COR-L47 (cell line): ENCODE measurements at places on chromosomes 6 and 20.

DNA sequence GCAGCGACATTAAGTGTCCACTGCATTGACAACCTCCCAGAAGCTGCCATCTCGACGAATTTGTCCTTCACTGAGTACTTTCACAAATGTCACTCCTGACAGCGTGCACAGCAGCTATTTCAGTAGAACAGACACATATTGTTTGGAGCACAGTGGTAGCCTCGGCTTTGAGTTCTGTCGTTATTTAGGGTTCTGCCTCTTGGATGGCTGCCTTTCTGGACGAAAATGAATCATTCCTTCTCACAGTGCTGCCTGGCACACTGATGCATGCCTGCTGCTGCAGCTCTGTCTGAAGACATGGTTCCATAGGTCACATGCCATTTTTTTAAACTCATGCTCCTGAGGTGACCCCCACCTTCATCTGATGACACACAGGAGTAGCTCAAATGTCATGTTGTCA is 477.0 kb downstream of the C6orf118 start:
- DNase-seq = no peak

- DNase-seq = no peak
These were observed 105.5 kb downstream of the TULP4 start for GRCh38 chr6:158417760-158418098.

DNA sequence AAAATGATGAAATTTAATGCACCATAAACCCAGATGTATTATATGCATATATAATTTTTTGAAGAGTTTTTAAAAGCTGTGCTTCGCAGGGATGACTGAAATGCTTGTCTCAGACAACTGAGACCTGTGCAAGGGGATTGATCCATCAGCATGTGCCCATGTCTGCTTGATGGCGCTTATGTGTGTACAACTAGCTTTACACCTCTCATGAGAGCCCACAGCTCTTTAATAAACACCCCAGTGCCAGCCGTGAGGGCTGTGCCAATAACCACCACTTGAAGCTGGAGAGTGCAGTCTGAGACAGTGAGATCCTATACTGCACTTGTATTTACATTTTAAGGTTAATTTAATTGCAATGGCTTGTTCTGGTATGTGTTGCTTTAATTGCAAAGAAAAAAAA is 225.5 kb downstream of the BCKDHB start:
- peak; percentile 45 for DNase-seq

DNA sequence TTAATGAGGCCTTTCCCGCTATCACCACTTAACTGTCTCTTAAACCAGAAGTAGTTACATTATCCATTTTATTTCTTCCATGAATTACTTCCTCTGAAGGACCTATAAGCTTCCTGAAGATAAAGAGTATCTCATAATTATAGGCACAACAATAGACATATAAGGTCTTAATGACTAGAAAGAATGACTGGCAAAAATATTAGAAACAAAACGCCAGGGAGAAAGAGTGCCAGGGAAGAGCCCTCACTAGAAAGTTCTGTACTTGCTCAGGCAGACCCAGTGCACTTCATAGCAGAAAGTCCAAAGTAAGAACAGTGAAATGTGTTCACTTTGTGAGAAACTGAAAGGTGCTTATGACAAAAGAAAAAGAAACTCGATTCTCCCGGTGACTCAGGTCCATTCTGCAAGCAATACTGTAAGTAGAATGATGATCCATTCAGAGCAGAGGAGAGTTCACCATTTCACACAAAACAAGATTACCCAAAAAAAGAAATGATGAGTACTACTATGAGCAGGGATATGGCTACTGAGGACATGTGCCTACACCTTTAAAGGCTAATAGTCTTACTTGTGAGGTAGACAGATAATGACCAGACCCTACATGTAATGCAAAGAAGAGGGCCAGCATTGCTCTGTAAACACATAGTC is 5.5 kb downstream of the ZNF334 start:
- no peak for DNase-seq

DNA sequence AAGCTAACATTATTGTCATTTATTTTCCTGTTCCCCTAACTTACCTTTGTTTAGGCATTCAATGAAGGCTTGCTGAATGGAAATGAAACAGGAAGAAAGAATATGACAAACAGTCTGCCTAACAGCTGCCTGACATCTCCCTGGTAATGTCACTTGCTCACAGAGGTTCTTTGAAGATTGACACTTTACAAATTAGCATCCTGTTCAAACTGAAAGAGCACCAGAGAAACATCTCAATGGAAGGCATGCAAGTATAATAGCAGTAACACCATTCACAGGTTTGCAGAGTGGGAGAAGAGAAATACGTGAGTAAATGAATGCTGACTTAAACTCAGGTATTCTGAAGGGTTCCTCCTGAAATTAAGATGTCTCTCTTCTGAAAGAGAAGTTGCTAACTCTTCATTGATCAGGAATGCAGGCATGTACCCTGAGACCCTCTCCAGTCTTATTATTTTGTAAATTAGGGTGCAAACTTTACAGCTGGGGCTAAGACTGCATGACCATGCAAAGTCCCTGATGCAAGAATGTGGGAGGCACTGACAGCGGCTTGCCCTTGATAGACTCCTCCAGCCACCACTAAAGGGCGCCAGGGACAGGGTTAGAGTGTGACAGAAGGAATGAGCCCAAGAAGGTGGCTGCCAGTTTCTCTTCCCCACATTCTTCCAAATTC is 1.3 kb upstream of the SMLR1 start:
- DNase-seq = no peak

DNA sequence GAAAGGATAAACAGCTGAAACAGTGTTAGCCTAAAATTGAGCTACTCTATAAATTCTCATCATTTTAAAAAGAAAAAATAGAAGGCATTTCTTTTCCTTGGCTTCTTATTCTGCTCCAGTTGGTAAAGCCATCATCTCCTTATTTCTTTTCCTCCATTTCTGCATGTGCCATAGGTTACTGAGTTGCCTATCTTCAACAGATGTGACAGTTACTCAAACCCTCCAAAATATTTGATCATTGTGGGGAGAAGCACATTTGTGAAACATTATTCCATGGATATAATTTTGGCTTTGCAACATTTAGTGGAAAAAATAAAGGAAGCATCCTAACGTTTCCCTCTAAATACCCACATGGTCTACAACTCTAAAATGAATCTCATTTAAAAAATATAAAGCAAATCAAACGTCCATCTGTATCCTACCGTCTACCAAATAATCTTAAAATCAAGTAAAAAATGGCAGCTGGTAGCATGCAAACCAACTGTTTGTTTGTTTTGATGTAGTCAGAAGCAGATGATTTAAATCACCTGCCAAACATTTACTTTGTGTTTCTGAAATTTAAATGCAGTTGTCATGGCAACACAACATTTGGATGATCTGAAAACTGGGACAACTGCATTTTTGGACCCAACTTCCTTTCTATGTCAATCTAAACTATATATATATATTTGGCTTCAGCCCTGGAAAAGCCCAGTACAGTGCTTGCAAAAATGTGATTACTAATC is 16.8 kb upstream of the SNX9 start:
- DNase-seq = no peak

- no peak for DNase-seq
These were observed 115.1 kb downstream of the QKI start for GRCh38 chr6:163529605-163530004.

DNA sequence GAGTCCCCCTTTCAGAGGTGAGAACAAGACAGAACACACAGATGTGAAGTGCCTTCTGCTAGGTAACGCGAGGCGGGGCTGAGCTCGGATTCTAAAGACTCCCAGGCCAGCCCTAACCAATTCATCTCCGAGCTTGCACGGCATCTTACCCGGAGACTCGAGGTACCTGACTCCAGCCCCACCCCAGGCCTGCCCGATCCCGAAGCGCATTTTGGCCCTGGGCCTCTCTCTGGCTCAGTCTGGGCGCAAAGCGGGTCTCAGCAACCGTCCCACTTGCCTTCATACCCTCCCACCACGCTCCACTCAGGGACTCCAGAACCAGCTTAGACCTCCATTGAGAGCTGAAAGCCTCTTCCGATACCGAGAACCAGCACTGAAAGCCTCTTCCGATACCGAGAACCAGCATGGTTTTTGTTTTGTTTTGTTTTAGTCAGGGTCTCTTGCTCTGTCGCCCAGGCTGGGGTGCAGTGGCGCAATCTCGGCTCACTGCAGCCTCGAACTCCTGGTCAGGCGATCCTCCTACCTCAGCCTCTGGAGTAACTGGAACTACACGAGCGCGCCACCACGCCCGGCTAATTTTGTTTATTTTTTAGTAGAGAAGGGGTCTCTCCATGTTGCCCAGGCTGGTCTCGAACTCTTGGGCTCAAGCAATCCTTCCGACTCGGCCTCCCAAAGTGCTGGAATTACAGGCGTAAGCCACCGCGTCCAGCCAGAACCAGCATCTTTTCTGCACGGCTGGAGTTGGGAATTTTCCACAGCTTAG is 557 bp upstream of the DYNLRB1 start:
- DNase-seq = peak; percentile 72

DNA sequence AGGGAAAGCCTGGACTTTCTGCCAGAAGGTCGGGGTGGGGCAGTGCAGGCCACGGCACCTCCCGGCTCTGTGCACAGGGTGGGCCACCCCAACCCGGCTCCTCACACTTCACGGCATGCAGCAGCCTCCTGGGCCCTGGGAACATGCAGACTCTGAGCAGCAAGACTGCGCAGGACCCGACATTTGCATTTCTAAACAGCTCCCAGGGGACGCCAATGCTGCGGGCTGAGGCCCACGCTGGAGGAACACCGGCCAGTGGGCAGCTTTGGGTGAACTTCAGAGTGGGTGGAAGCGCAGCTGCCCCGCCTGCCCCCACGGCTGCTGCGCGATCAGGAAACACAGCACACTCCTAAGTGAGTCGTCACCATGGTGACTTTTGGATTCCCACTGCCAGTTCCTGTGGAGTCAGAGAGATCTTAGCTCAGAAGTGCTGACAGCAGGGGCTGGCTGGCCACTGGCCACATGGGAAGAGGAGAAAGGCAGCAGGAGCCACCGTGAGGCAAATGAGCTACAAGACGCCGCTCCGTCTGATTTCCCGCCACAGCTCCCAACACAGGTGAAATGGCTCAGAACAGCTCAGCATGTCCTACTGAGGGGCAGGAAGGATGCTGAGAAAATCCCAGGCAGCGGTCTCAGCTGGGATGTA is 52.1 kb downstream of the RNASET2 start:
- peak; percentile 50 for DNase-seq

GRCh38 chr6:41073968-41074691 is 1.4 kb downstream of the NFYA start:
- no peak for DNase-seq

- DNase-seq = no peak
These were observed 181.5 kb upstream of the TCF21 start for GRCh38 chr6:133707456-133707855.

- no peak for DNase-seq
These were observed 26.9 kb downstream of the RBM38 start for GRCh38 chr20:57417830-57418780.
